ENCODE measurements at places on chromosomes 7 and 10. TPM values are rescaled to one million over a fixed set of nuclear protein-coding genes. Genes with fewer than 3 reads are reported as not detected.

Gene CYP26C1
- total RNA-seq: not detected

Gene ASCC1
- total RNA-seq: 142 TPM

Gene HOXA13
- 29.0 TPM for total RNA-seq

GRCh38 chr10:128098631-128099030 lies 27.6 kb downstream of the MKI67 start:
- peaks cover 19% of the 10 kb centered on the region for H3K36me3 ChIP-seq
- no peaks in the 10 kb centered on the region for H3K27me3 ChIP-seq
- H3K4me3 ChIP-seq: no peak overlapping the region
- H3K4me1 ChIP-seq: no peaks in the 10 kb centered on the region
- DNase-seq: no peak
- no peak overlapping the region for H3K27ac ChIP-seq

- peaks cover 11% of the 10 kb centered on the region for H3K36me3 ChIP-seq
- no peaks in the 10 kb centered on the region for H3K27me3 ChIP-seq
- H3K4me1 ChIP-seq: no peaks in the 10 kb centered on the region
- no peak overlapping the region for H3K4me3 ChIP-seq
- no peak overlapping the region for H3K27ac ChIP-seq
These were observed 11.2 kb upstream of the NRCAM start for GRCh38 chr7:108467391-108467790.

- peak; percentile 82 for DNase-seq
- H3K4me3 ChIP-seq: no peak overlapping the region
- H3K27ac ChIP-seq: peak overlapping the region; percentile 75
- H3K4me1 ChIP-seq: peaks cover 26% of the 10 kb centered on the region
These were observed 31.3 kb upstream of the ZNRF2 start for GRCh38 chr7:30252885-30253795.

- H3K27me3 ChIP-seq: no peaks in the 10 kb centered on the region
- no peak overlapping the region for H3K4me3 ChIP-seq
- H3K36me3 ChIP-seq: no peaks in the 10 kb centered on the region
These were observed 89.3 kb downstream of the ICA1 start for GRCh38 chr7:8172372-8173354.

DNA sequence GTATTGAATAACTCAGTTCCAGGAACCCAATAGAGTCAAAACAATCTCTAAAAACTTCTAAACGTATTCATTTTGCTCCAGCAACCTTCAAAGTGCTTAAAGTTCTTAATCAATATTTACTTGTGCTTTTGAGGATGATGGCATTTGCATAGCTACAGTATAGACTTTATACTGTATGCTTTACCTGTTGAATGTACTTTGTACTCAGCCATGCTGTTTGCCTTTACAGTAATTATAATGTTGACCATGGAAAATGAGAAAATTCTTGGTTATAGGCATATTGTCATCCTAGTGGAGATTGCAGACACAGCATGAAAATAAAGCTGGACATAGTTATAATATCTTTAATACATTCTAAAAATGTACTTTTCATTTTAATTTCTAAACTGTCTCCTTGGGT lies 762.7 kb upstream of the PHF14 start:
- no peak overlapping the region for H3K4me3 ChIP-seq
- no peaks in the 10 kb centered on the region for H3K27me3 ChIP-seq
- peak; percentile 41 for DNase-seq
- no peak overlapping the region for H3K27ac ChIP-seq
- no peaks in the 10 kb centered on the region for H3K36me3 ChIP-seq
- no peaks in the 10 kb centered on the region for H3K4me1 ChIP-seq

DNA sequence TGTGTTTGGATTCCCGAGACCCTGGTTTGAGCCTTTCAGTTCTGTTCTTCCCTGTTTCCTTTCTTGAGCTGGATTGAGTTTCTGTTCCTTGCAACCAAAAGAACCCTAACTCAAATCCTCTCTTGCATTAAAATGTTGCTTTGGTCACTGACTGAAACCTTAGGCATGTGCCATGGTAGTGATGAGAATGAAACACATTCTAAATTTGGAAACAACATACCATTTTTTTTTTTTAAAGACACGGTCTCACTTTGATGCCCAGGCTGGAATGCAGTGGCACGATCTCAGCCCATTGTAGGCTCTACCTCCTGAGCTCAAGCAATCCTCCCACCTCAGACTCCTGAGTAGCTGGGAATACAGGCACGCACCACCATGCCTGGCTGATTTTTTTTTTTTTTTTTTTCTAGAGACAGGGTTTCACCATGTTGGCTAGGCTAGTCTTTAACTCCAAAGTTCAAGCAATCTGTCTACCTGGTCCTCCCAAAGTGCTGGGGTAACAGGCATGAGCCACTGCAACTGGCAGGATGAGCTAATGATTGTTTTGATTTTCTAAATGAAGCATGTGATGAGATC lies 8.4 kb downstream of the THAP5 start:
- peaks cover 26% of the 10 kb centered on the region for H3K36me3 ChIP-seq
- H3K27me3 ChIP-seq: no peaks in the 10 kb centered on the region
- H3K4me1 ChIP-seq: no peaks in the 10 kb centered on the region
- DNase-seq: no peak

DNA sequence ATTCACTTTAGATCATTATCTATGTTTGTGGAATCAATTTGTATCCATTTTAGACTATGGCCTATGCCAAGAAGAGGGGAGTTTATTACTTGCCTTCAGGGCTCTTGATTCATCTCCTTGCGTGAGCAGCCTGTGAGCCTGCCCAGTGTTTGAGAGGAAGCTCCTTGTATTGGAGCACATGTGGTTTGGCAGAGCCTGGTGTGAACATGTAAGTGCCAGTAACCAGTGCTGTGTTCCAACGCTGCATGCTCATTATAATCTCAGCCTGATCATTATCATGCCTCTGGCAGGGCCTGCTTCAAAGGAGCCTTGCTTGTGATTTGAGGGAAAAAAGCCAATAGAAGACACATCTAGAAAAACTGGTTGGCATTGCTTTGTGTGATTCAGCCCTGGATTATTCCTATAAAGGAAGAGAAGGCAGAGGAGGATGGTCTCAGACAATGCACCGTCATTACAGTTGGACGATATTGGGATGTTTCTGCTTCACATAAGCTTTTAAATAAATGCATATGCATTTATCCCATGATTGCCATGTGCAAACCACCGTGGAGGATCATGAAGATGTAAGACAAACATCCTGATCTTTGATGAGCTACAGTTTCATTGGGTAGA lies 203.4 kb upstream of the AHR start:
- H3K27ac ChIP-seq: no peak overlapping the region
- H3K4me3 ChIP-seq: no peak overlapping the region
- no peaks in the 10 kb centered on the region for H3K27me3 ChIP-seq
- no peaks in the 10 kb centered on the region for H3K36me3 ChIP-seq
- DNase-seq: peak; percentile 51

Data from stomach (tissue), 19 donors.